ENCODE measurements at places on chromosomes 3 and 15. TPM values are rescaled to one million over a fixed set of nuclear protein-coding genes. Genes with fewer than 3 reads are reported as not detected.

ISLR gene
- 0.13 TPM for total RNA-seq

VILL gene
- 8.8 TPM for total RNA-seq

SLCO3A1 gene
- under 0.01 TPM for total RNA-seq

RAD18 gene
- total RNA-seq, result 26.8 TPM

BLM gene
- 14.9 TPM for total RNA-seq

GATA2 gene
- total RNA-seq, result 0.90 TPM

ATP2B2 gene
- under 0.01 TPM for total RNA-seq

ZNF148 gene
- 19.7 TPM for total RNA-seq

SMARCC1 gene
- total RNA-seq, result 41.4 TPM

ERC2 gene
- not detected for total RNA-seq

SRGAP3 gene
- total RNA-seq, result 0.86 TPM

STRA6 gene
- total RNA-seq, result 0.06 TPM

DNA sequence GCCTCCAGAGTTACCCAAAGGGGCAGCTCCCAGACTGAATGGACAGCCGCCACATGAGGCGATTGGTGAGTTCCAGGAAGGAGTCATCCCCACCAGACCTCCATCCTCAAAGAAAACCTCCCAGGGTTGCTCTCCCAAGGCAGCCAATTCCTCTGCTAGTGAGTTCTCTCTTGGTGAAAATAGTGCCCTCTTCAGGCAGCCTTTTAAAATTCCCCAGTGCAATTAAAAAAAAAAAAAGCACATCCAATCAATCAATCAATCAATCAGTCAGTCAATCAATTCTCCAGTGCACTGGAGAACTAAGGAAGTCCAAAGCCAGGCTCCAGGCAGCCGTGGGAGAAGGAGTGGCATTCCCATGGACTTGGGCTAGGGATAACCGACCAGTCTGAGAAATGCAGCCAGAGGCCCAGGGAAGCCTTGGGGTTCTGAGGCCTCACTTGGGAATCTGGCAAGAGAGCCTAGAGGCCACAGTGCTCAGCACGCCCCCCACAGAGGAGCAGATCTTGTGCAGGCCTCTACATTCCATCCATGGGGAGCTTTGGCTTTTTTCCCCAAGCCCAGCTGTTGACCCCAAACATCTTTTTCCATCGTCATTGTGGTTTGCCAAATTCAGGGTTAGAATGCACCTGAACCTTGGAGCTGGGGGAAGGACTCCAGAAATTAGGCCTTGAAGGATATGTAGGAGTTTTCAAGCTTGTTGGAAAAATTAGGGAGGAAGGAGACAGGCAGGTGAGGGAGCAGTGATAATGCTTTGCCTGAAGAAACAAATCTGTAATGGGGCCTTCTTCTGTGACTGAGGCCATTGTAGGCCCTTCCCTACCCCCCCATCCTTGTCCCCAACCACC lies 4.8 kb downstream of the PAQR5 start:
- DNase-seq, result peak; percentile 45

- peak; percentile 10 for DNase-seq
Observed at GRCh38 chr3:100213891-100214573, 46.8 kb upstream of the TBC1D23 start.

- no peak for DNase-seq
Observed at GRCh38 chr15:100206643-100207042, 135.1 kb downstream of the ADAMTS17 start.

DNA sequence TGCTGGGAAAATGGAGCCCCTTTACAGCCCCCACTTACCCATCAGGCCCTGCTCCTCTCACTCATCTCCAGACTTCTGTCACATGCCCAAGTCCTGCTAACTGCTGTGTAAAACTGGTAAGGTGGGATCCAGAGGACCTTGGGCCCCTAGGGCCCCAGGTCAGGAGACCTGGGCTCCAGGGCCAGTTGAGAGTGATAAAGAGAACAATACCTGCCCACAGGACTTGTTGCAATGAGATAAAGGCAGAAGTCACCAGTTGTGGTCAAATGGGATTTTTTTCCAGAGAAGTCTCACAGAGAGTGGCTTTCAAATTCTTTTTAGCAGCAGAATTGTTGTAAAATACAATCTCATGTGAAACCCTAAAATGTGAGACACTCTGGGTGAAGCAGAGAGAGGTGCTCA lies 753 bp downstream of the FURIN start:
- DNase-seq, result no peak

GRCh38 chr3:25831578-25831977 lies 41.7 kb downstream of the OXSM start:
- peak; percentile 65 for DNase-seq

GRCh38 chr3:17151598-17152373 lies 267.0 kb downstream of the PLCL2 start:
- DNase-seq, result no peak

DNA sequence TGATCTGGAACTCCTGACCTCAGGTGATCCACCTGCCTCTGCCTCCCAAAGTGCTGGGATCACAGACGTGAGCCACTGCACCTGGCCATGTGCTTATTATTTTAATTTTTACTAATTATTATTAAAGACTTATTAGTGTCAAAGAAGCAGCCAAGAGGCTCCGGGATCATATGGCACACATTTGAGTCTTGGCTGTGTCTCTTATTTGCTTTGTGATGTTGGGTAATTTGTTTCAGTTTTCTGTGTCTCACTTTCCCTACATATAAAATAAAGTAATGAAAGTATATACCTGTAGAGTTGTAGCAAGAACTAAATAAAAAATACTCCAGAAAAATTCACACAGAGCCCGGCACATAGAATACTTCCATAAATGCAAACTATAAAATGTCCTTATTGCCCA lies 238.0 kb upstream of the TBL1XR1 start:
- no peak for DNase-seq

DNA sequence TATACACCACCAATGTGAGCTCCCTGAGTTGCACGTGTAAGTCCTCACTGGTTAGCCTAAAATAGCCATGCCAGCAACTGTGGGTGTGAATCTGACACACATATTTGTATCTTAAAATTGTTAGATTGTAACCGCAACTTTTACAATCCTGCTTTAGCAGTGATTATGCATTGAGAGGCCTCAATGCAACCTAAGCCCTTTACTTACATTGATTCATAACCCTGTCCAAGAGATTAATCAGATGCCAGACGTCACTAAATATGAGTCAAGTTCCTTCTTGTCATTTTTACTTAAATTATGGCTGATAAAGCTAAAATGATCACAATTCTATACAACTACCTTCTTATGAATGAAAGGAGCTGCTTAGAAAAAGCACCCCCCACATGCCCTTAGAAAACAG lies 46.9 kb downstream of the IL17RD start:
- DNase-seq, result no peak

DNA sequence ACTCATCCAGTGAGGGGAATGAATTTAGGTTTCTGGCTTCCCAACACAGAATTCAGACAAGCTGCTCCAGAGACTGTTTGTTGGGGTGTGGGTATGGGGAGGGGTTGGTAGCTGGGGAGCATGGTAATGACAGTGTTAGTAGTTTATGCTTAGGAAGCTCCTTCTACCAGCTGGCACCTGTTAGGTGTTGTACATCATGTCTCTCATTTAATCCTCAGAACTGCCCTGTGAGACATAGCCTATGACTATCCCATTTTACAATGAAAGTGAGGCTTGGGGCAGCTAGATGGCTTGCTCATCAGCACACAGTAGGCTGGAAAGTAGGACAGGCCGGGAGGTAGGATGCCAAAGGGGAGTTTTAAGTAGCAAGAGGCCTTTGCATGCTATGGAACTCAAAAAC lies 2.5 kb downstream of the EIF4E3 start:
- no peak for DNase-seq

GRCh38 chr15:90062462-90062932 lies 39.8 kb downstream of the IDH2 start:
- no peak for DNase-seq

DNA sequence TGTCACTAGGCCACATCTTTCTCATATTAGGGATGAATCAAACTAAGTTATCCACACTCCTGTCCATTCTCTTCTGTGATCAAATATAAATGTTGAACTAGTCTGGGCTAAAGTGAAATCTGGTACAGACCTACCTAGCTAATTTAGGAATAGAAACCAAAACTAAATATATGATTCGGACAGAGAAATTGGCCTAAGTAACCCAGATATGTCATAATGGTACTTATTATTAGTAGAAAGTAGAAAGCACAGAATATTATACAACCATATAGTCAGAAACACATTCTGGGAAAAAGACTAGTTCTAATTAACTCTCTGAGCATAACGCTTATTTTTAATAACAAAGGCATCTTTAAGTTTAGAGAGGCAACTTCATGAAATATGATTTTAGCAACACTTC lies 389.0 kb downstream of the LSAMP start:
- no peak for DNase-seq

- DNase-seq, result peak; percentile 26
Observed at GRCh38 chr3:135760581-135760980, 204.9 kb upstream of the PPP2R3A start.

- no peak for DNase-seq
Observed at GRCh38 chr15:73139744-73140553, 87.7 kb downstream of the NEO1 start.

DNA sequence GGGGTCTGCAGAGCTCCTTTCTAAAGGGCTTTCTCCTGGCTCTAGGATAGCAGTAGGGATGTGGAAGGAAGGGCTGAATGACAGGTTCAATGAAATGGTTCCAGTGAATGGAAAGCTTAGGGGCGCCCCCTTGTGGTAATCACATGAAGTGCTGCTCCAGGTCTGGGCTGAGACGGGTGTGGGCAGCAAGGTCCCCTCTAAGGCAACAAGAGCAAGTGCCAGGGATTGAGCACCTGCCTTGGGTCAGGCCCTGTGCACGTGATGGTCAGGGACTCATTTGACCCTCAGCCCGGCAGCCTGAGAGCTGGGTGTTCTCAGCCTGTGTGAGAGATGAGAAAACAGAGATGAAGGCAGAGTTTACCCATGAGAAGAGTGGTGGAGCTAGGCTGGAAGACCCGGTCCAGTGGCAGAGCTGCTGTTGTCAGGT lies 12.1 kb upstream of the CX3CR1 start:
- DNase-seq, result peak; percentile 34

- DNase-seq, result no peak
Observed at GRCh38 chr3:45958321-45958791, 15.1 kb downstream of the CXCR6 start.

DNA sequence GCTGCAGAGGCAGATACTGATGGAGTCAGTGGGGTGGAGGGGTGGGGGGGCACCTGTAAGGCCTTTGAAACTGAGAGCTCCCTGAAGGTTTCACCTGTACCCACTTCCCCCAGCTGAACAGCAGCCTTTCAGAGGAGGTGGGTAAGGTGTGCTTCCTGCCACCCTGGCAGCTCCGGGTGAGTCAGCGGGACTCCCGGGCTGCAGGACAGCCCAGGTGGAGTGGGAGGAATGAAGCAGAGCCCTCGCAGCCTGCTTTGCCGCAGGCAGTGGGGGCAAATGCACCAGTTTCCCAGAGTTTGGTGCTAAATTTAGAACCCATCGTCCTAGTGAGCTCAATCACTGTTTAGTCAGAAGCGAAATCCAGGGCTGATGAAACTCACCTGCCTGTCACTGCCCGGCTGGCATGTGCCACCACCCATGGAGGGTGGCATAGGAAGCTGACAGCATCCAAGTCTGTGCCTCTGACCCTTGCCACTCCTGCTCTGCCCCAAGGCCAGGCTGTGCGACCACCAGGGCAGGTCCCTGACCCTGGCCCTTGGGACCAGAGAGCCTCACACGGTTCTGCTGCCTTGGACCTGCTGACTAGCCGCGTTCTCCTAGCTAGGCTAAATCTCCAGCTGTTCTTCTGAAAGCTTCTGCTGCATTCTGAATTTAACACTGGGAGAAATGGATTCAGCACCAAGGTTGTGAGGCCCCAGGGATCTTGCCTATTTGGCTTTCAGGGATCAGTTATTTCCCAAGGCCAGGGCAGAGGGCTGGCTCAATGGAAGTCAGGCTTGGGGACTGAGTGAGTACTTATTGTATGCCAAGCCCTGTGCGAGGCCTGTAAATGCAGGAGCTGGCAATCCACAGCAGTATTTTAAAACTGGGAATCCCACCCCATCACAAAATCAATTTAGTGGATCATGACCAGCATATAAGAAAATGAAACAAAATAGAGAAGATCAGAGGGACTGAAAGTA lies 67.3 kb upstream of the RASGRF1 start:
- no peak for DNase-seq

GRCh38 chr3:168988853-168989252 lies 674.7 kb downstream of the MECOM start:
- no peak for DNase-seq

GRCh38 chr3:184235381-184236032 lies 6.1 kb downstream of the VWA5B2 start:
- no peak for DNase-seq

DNA sequence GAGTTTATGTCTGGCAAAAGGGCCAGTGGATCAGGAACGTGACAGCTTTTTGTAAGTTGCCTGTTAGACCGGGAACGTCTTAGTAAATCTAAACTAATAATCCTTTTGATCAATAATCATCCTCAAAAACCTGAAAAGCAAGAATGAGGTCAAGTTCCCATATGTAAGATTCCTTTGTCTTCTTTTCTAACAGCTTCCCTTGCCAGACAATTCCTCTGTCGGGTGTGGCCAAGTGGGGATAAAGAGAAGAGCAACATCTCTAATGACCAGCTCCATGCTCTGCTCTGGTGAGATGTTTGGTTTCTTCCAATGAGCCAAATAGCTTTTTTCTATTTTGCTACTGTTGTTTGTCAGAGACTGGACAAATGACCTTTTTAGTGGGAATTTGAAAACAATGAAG lies 19.8 kb downstream of the FANCD2OS start:
- DNase-seq, result no peak

DNA sequence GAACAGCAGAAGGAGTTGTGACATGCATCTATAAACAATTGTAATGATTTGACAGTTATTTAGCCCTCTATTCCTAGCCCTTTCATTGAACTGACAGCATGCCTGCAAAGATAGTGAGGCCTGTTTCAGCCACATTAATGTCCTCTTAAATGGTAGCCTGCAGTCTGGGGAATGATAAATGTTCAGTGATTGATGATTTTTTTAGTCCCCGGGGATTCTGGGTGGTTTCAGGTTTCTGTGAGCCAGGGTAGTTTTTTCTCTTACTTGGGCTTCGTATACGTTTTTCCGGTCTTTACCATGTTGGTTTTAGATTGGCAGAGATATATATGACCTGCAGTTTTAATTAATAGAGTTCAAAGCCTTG lies 172.0 kb downstream of the TCF12 start:
- no peak for DNase-seq

- peak; percentile 15 for DNase-seq
Observed at GRCh38 chr3:190716211-190716610, 146.3 kb downstream of the GMNC start.

GRCh38 chr3:178182337-178182779 lies 353.9 kb upstream of the KCNMB2 start:
- DNase-seq, result no peak

All from LHCN-M2 (cell line).